ENCODE measurements at places on chromosomes 2 and 18.
A peak's percentile ranks its signal among the peaks of the same experiment; 100 is the strongest.

DNA sequence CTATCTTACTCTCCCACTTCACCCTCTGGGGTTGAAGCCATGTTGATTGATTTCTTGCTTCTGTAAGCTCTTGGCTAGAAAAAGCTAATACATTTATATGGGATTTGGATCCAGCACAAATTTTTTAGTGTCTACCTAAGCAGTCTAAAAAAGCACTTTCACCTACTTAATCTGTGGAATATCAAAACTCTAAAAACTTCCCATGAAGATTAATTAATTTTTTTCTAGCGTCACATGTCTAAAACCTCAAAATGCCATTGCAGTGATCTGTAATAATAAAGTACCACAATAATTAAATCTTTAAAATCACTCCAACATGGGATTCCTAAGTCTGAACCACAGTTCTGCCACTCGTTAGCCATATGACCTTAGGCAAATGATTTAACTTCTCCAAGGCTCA, 180.1 kb downstream of the EN1 start:
- no peak for DNase-seq

DNA sequence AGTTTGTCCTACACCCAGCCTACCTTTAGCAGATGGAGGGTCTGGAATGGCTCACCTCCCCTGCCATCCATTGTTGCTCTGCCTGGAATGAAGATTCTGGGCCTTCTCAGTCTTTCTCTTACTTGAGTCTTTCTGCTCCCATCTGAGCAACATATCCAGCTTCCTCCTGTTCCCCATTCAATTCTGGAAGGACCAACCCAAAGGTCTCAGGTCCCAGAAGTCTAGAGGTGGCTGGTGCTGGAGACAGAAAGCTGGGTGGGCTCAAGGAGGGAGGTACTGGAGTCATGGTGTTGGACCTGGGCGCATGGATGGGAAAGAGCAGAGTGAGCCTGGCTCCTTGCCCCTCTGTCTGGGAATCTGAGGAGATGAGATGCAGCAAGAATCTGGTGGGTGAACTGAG, 93.5 kb upstream of the SIX3 start:
- no peak for DNase-seq

GRCh38 chr18:2967357-2967756, 45.6 kb downstream of the LPIN2 start:
- no peak for DNase-seq

DNA sequence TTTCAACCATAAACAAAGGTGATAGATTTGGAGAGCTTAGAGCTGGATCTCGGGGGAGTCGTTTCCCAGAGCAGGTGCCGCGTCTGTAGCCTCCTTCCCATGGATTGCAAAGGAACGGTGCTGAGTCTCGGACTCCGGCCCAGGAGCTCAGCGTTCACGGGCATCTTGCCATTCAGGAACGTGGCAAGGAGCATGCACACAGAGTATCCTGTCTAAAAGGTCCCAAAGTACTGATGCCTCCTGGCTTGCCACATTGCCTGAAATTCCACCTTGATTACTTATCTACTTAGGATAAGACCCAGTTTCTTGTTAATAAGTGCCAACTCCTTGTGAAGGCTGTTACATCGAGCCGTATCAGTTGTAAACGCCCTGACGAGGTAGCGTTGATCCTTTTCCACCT, 197.8 kb upstream of the MYT1L start:
- DNase-seq, result no peak

GRCh38 chr2:102366406-102367112, 11.0 kb downstream of the IL18R1 start:
- no peak for DNase-seq

DNA sequence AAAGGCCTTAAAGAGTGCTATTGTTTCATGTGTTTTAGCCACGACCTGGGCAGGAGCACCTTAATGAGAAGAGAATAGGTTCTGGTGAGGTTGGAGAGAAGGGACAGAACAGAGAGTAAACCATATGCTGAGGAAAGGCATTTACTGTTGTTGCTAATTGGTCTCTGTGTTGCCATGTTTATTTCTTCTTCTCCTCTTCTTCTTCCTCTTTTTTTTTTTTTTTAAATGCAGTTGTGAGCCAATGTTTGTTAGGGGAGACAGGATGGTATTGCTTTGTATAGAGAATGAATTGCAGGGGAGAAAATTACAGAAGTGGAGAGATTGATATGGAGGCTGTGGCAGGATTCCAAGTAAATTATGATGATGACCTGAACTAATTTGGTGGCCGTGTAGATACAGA, 2.6 kb downstream of the SCN9A start:
- no peak for DNase-seq

GRCh38 chr18:58813561-58814225, 51.0 kb upstream of the ZNF532 start:
- DNase-seq, result no peak

DNA sequence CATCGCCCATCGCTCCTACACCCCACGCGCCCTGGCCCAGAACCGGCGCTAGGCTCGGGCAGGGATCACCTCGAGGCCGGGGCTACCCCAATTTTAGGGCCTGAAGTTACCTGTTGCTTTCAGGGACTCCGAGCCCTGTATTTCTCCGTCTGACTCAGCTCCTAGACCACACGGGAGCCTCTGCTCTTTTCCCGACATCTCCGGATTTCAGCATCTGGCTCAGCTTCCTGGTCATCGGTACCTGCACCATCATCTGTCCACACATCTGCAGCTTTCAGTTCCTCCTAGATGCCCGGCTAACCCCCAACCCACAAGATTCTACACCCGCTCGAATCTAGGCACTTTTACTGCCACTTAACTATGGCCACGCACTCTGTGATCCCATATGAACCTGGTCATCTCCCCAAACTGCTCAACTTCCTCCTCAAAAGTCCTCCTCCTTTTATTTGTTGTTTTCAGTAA, 12.1 kb upstream of the HMSD start:
- no peak for DNase-seq

GRCh38 chr2:222668494-222669154, 2.8 kb upstream of the MOGAT1 start:
- DNase-seq, result no peak

GRCh38 chr2:168178520-168179324, 68.7 kb downstream of the STK39 start:
- no peak for DNase-seq

DNA sequence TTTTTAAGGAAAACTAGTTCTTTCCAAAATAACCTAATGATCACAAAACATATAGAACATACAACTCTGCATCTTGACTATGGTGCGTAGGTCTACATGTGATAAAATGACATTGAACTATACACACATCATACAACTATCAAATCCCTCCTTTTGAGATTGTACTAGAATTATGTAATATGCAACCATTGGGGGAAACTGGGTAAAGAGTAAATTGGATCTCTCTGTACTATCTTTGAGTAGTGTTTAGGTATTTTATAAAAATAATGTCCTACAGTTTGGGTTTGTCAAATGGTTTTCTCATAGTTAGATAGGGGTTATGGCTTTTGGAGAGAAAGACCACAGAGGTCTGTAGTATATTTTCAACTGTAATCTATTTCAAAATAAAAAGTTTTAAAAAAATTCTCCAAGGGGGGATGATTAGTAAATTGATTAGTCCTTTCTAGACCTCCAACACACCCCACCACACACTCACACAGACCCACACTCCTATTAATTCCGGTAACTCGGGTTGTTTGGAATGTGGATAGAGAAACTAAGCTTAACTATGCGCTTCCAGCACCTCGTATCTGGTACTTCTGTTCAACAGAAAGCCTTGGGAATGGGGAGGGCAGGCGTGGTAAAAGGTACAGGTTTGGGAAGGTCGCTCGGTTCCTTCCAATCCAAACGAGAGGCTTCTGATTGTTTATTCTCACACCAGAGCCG, 695 bp upstream of the BIRC6 start:
- DNase-seq, result no peak

DNA sequence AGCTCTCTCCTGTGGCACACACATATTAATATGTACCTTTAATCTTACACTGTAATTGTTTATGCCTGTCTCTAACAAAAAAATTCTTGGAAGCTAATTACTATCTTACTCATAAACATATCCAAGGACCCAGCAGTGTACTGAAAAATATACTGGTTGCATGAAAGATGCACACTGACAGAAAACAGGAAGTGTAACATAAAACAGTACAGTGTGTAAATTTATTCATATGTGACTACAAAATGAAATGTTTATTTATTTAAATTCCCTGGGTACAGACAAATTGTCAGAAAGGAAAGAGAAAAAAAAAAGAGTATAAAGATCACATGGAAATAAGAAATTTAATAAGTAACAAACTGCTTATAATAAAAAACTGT, 28.5 kb downstream of the TMEM131 start:
- DNase-seq, result no peak

- DNase-seq, result no peak
Measured at GRCh38 chr2:216911008-216911407, 51.1 kb upstream of the TNP1 start.

- DNase-seq, result no peak
Measured at GRCh38 chr18:8785855-8786482, 80.6 kb downstream of the MTCL1 start.

- no peak for DNase-seq
Measured at GRCh38 chr2:189249171-189249570, 69.6 kb upstream of the COL5A2 start.

GRCh38 chr2:78865667-78866066, 159.8 kb upstream of the REG3G start:
- no peak for DNase-seq

- DNase-seq, result no peak
Measured at GRCh38 chr2:151020411-151020810, 241.3 kb downstream of the RBM43 start.

DNA sequence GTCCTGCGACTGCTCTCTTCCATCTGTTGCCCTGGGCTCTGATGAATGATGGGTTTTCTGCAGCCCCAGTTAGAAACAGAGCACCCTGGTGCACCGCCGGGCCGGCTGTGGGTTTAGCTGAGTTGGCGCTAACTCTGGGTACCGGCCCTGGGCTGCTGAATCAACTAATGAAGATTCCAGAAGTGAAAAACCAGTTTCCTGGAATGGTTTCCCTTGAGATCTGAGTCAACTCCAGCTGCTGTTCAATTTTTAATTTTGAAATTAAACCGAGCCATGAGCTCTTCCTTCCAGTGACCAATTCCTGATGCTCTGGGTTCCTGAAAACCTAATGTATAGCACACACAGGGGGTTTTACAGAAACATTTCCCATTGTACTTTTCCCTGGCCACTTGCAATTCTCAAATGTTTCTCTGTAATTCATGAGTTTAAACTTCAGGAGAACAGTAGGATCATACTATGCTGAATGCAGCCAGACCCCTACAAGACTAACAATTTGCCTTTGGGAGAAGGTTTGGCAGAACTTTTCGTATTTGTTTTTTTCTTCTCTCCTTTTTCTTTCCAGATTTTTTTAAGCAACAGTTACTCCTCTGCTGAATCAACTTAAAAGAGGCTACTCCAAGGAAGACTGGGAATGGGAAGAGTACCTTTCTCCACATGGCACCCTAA, 5.5 kb downstream of the COL6A3 start:
- DNase-seq, result no peak

DNA sequence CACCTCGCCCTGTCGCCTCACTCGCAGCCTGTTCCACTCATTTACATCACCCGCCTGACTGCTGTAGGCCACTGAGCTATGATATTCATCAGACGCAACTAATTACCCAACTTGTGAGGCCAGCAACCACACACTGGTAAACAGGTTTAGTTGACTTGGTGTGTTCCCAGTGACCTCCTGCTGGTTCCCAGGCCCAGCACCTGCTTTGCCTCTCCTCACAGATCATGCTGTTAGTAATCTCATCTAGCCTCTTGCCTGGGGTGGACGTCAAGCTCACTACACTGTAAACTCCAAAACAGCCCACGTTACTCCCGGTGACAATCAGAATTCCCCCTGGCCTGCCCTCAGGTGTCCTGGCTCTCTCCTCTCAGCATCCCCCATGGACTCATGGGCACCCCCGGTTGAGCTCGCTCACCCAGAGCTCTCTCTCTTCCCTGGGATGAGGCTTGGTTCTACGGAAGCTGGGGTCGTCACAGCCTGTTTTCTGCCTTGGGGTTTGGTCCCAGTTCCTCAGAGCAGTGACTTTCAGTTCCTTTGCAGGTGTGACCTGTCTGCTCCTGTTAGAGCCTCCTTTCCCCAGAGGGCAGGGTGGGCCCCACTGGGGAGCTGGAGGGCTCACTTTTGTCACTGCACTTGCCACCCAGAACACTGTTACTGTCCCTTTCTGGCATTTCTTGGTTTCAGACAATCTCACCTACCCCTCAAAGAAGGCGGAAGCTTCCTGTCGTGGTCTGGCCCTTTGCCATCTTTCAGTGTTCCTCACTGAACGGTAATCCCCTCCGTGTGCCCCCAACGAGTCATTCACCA, 40.3 kb downstream of the INPP5D start:
- DNase-seq, result peak; percentile 74

- peak; percentile 56 for DNase-seq
Measured at GRCh38 chr2:101419096-101419663, 31.9 kb upstream of the CREG2 start.

DNA sequence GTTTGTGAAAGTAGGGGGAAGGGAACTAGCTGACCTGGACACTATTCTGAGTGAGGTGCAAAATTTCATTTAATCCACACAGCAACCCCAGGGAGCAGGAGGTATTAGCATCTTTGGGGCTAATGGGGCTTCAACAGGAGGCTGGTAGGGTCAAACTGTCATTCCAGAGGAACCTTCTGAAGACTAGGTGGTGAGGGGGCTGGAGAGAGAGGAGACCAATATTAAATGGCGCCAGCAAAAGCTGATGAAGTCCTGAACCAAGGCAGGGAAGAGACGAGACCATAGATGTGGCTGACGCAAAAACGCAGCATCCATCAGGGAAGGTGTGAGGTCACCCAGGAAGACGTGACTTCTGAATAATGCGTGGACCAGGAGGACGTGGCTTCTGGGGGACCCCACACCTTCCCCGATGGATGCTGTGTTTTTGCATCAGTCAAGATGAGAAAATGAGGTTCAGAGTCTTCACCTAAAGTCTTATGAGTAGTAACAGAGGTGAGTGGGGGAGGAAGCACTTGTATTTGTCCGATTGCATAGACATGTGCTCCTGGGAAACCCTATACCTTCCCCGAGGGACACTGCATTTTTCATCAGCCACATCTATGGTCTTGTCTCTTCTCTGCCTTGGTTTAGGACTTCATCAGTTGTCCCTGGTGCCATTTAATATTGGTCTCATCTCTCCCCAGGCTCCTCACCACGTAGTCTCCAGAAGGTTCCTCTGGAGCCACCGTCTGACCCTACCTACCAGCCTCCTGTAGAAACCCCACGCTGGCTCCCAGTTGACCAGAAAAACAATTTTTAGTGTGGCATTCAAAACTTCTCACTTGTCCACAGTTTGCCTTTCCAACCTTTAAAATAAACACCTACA, 188.6 kb downstream of the MYCN start:
- DNase-seq, result no peak

DNA sequence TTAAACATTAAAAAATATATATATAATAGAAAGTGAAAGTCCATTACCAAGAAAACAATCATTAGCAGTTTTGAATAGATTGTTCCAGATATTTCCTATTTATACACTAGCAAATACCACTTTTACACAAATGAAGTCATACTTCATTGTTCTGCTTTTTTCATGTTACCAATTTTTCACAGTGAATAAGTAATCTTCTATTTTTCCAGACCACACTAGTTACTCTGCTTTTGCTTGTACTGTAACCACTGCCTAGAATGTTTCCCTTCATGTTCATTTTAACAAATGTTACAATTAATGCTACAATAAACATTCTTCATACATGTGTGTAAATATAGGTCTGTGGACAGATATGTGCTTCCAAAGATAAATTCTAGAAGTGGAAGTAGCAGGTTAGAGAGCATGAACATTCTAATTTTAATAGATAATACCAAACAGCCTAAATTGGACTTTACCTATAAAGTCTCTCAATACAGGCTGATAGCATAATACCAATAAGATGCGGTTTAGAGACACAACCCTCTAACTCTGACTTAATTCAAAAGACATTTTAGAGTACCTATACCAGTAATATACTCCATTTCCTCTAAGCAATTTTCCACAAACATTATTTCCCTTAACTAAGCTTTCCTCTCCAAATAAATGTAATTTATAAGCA, 17.0 kb downstream of the ITSN2 start:
- no peak for DNase-seq
